Thoracic aorta endothelial cell (primary cell): ENCODE measurements at places on chromosomes 3 and 15. TPM values are rescaled to one million over a fixed set of nuclear protein-coding genes. Genes with fewer than 3 reads are reported as not detected.

The SNRK gene
- total RNA-seq: 347 and 349 TPM in 2 replicates

The SLCO3A1 gene
- 3.3 and 4.6 TPM in 2 replicates for total RNA-seq

The OTOL1 gene
- total RNA-seq: not detected in 2 replicates

The PCLAF gene
- total RNA-seq: 58.8 and 93.0 TPM in 2 replicates

The EFCAB12 gene
- under 0.01 and 0.07 TPM in 2 replicates for total RNA-seq

The NOX5 gene
- 0.07 TPM in 1 of 2 replicates, not detected in the other for total RNA-seq

The CLDND1 gene
- total RNA-seq: 110 and 139 TPM in 2 replicates

The ONECUT1 gene
- total RNA-seq: not detected in 2 replicates

The MAP1A gene
- 2.3 and 2.4 TPM in 2 replicates for total RNA-seq

The PATL2 gene
- total RNA-seq: 0.13 and 0.22 TPM in 2 replicates

The CHCHD6 gene
- 6.8 and 7.6 TPM in 2 replicates for total RNA-seq

The SKOR1 gene
- 0.07 TPM in 1 of 2 replicates, not detected in the other for total RNA-seq

The MST1R gene
- 1.2 and 2.2 TPM in 2 replicates for total RNA-seq
